ENCODE measurements at places on chromosomes 3 and 15. TPM values are rescaled to one million over a fixed set of nuclear protein-coding genes. Genes with fewer than 3 reads are reported as not detected.

TBC1D23 gene
- total RNA-seq: 25.2 TPM

CRELD1 gene
- total RNA-seq: 18.3 TPM

PLSCR5 gene
- not detected for total RNA-seq

- DNase-seq: no peak
Measured at GRCh38 chr3:181713676-181714612, 2.2 kb downstream of the SOX2 start.

DNA sequence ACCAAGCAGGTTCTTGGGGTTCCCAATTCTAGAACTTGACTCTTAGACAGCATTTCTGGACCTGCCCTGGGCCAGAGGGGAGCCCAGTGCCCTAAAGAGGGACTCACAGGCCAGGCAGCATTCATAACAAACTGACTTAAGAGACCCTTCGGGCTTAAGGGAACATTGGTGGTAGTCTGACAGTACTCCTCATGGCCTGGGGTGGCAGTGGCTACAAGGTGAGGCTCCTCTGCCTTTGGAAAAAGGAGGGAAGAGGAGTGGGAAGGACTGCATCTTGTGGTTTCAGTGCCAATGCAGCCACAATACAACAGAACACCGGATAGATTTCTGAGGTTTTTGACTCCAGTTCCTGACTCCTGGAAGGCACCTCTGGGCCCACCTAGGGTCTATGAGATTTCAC is 172.2 kb upstream of the STRIT1 start:
- no peak for DNase-seq

- DNase-seq: no peak
Measured at GRCh38 chr3:4529876-4530588, 36.9 kb downstream of the ITPR1 start.

DNA sequence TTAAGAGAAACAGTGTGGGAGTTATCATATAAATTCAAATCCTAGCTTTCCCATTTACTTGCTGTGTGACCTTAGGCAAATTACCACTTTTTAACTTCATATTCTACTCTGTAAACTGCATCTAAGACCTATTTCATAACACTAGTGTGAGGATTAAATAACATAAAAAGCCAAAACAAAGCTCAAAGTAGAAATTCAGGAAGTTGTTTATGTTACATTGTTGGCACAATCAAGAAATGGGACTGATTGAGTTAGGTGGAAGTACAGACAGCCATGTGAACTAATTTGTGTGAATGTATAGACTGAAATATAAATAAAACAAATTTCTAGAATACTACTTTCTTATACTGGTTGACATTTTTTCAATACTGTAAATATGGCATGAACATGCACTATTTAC is 131.7 kb downstream of the STAG1 start:
- no peak for DNase-seq

GRCh38 chr3:169923831-169924230 is 12.5 kb downstream of the SAMD7 start:
- DNase-seq: no peak

- no peak for DNase-seq
Measured at GRCh38 chr15:95932141-95932540, 398.4 kb upstream of the NR2F2 start.

All from neural crest cell (in vitro differentiated cells).